ENCODE measurements at places on chromosomes 7 and 10.

GRCh38 chr10:89611282-89611681 lies 33.8 kb downstream of the PANK1 start:
- DNase-seq: no peak

DNA sequence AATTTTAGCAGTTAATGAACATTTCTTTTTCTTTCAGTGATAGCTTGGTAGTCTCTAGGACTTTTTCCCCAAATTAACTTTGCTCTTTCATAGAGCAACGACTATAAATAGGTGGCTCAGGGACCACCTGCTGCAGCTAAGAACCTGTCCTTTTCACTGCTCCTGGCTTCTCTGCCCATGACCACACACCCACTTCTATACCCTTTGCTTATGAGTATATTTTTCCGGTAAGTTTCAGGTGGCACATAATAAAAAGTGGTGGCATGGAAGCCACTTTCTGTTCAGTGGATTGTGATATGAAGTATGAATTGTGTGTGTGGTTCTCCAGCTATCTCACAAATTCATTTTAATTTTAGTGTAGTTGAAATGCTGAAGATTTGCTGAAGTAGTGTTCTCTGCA lies 1.2 kb downstream of the ING3 start:
- no peak for DNase-seq

DNA sequence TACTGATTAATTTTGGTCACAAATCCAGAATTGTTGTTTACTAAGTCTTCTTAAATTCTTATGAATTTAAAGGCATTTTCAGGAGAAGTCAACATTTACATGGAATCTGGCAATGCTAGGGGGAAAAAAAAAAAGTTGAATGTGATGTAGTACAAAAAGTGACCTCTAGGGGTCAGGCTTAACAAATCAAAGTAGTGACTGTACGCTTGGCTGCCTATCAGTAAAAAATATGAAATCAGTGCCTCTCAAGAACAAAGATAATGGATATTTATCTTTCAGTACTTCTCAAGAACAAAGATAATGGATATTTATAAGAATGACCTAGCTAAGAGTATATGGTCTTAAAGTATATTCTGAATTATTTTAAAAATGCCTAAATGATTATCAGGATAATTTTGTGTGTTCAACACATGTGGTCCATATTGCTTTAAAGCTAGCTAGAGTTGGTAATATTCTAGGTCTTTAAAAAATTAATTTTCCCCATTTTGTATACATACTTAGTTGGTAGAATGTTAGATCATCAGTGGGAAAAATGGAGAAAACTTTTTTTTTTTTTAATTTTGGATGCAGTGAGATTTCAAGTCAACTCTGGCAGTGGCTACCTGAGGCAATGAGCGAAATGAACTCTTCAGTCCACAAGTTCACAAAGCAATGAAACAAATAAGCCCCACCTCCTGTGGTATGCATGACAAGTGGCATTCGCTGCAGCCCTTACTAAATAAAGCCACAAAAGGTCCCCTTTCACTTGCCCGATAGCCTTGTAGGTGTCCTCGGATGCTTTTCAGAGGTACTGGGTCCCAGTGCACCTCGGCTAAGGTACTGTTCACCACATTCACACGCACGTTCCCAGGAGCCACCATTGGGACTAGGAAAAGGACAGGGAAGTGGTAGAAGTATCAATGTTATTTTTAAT lies 51.2 kb upstream of the LAMB4 start:
- peak; percentile 2 for DNase-seq

DNA sequence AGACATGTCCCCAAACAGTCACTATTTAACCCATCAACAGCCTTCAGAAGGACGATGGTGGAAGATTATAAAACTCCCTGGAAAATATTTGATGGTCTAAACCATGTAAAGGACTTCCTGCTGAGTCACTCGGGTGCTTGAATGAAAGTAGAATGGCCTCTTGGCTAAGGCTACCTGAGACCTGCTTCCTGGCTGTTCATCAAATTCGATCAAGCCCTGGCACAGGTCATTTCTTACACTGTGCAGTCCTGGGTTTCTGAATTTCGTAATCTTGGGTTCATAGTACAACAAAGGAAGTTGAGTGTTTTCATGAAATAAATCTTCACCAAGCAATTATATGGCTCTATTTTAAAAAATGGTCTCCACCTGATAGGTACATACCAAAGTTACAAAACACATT lies 260.3 kb upstream of the RNF32 start:
- no peak for DNase-seq

- DNase-seq: no peak
These were observed 160.3 kb downstream of the EGFR start for GRCh38 chr7:55178863-55179773.

All from KG1 (cell line).